ENCODE measurements at places on chromosomes 11 and 22.

DNA sequence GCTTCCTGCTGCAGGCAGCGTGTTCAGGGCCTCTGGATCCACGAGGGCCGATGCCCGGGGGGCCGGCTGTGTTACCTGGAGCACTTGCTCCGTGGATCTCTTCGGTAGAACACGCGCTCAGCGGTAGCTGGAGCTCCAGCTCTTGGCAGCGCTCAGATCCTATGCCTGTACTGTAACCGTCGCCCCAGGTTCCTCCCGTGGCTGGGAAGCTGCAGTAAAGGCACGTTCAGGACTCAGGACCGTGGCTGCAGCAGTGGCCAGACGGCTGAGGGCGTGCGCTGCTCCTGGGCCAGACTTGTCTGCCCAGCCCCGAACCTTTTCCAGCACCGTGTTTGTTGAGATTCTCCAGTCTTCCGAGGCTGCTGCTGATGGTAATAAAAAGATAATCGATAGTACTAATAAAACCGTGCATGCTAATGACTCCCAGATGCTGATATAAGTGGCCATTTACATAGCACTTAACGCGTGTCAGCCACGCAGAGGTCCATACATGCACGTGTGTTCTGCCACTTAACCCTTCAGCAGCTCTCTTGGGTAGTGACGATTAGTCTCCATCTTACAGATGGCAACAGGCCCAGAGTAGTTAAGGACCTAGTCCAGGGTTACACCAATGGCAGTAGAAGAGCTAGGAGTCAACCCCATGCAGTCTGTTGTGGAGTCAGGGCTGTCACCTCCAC is 1.4 kb downstream of the MOV10L1 start:
- DNase-seq: no peak

DNA sequence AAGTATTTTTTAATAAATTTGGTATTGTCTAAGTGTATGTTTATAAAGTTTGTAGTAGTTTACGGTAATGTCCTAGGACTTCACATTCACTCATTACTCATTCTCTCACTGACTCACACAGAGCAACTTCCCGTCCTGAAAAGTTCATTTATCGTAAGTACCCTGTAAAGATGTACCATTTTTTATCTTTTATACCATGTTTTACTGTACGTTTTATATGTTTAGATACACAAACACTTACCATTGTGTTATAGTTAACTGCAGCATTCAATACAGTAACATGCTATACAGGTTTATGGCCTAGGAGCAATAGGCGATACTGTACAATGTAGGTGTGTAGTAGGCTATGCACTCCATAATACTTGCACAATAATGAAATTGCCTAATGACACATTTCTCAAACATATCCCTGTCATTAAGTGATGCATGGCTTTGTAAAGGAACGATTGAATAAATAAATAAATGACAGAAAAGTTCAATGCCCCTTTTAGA is 12.5 kb upstream of the CARD18 start:
- no peak for DNase-seq

DNA sequence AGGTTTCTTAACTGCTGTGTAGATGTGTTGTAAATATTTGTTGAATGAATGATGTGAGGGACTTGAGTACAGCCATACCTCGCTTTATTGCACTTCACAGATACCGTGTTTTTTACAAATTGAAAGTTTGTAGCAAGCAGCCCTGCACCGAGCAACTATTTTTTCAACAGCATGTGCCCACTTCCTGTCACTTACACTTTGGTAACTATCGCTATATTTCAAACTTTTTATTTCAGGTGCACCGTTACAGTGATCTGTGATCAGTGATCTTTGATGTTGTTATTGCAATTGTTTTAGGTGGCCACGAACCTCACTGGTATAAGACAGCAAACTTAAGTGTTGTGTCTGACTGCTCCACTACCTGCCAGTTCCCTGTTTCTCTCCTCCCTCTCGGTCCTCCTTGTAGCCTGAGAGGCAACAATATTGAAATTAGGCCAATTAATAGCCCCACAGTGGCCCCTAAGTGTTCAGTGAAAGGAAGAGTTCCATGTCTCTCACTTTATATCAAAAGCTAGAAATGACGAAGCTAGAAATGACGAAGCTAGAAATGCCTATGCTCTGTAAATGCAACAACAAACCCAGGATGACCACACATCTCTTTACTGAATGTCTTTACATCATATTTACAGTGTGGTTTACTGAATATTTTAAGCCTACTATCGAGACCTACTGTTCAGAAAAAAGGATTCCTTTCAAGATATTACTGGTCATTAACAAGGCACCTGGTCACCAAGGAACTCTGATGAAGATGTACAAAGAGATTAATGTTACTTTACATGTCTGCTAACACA is 1.0 kb downstream of the SFI1 start:
- DNase-seq: no peak

DNA sequence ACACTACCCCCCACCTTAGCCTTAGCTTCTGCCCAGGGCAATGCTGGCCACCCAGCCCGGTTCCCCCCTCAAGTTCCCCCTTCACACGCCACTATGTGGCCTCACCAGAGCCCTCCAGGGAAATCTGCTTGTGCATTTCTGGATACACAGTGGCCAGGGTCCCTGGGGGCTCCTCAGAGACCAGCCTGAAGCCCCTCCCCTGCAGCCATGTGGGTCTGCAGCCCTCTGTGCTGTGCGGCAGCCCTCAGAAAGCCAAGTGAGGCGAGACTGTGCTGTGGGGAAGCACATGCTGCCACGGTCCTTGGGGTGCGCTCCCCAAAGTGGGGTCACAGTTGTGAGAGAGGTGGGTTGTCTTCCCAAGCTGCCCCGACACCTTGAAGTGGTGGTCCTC is 2.1 kb upstream of the PLXNB2 start:
- no peak for DNase-seq

- no peak for DNase-seq
Measured at GRCh38 chr11:34261820-34262219, 96.0 kb downstream of the ABTB2 start.

Data from stimulated activated CD4-positive, alpha-beta T cell treated with anti-CD3 and anti-CD28 coated beads, Interleukin-1b, Interleukin-23, amount 100 ng/mL, for 1 hour (primary cell).